Stimulated activated CD4-positive, alpha-beta T cell treated with anti-CD3 and anti-CD28 coated beads, Interleukin-2, amount 100 ng/mL, for 48 hours (primary cell): ENCODE measurements at places on chromosomes 3 and 15.

- peak; percentile 5 for DNase-seq
Observed at GRCh38 chr3:24004171-24004938, 59.3 kb downstream of the NR1D2 start.

DNA sequence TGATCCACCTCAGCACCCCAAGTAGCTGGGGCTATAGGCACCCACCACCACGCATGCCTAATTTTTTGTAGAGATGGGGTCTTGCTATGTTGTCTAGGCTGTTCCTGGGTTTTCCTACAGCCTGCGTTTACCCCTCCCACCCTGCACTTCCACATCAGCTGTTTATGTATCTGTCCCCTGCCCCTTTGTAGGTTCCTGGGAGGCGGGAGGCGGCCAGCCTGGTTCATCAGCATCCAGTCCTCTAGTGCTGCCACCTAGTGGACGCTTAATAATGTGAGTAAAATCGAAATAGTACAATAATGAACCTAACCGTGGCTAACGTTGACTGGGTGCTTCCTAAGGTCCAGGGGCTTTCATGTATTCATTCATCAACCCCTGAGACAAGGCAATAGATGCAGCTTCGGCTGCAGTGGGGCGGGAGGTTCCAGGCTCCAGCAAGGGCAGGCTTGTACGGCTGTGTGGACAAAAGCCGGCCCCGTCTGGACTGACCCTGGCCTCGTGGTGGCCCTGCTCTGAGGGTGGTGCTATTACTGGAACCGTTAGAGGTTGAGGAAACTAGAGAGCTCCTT lies 1.2 kb upstream of the LCTL start:
- peak; percentile 64 for DNase-seq

DNA sequence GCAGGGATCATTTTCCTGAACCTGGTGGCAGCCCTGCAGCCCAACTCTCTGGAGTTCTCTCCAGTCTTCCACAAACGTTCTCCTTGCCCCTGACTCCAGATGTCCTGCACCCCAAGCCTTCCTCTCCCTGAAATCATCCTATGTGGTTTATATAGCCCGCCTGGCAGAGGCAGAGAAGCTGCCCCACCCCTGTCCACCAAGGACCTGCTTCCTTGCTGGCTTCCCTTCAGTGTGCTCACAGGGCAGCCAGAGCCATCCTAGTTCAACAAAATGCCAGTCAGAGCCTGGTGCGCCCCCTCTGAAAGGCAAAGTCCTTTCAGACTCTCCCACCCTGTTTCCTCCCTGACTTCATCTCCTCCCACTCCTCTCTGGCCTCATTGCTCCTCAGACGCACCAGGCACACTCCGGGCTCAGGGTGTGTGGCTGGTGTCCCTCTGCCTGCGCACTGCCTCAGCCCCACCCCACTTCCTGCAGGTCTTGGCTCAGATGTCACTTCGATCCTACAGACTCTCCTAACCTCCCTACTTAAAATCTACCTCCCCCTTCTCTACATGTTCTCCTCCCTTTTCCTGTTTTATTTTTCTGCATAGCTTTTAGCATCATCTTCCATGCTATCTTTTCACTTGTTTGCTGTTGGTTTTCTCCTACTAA lies 5.9 kb downstream of the KBTBD13 start:
- peak; percentile 10 for DNase-seq

DNA sequence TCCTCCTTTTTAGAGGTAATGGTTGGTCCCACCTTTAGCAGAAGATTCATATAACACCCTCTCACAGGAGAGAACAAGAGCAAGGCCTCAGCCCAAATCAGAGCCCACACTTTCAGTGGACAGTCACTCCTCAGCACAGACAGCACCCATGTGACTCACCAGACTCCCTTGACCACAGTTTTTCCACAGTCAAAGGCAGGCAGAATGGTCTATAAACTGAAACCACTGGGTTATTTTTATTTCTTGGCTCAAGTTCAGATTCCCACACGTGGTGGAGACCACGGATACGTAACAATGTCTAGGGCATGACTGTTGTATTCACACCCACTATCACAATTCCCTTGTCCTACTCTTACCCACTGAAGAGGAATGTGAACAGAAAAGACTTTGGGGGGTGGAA lies 237.8 kb upstream of the UBE2E1 start:
- DNase-seq: no peak

- DNase-seq: no peak
Observed at GRCh38 chr3:60775985-60776384, 475.3 kb downstream of the FHIT start.

DNA sequence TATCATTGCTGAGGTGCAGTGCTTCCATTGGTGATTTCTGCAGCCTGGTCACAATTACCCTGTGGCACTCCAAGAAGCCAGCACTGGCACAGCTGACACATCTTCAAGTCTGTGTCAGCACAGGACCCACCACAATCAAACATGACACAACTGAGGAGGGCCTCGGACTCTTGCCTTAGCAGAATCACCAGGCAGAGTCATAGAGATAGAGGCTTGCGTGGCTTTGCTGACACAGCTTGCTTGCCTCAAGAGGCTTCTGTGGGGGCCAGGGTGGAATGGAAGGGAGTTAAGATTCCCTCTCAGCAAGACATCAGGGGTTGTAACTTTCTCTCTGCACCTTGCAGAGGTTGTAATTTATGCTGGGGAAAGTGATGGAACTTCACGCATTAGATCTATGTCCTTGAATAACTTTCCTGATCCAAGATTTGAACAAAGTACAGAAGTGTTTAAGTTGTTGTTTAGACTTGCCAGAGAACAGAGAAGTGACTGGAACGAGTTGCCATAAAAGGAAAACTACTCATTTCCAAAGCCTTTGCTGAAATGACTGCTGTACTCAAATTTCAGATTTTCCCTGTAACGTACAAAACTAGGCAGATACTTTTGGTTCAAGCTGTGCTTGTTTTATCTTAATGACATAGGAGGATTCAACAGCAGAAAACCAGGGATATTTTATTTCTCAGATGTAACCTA lies 170.7 kb downstream of the DIPK2A start:
- no peak for DNase-seq

DNA sequence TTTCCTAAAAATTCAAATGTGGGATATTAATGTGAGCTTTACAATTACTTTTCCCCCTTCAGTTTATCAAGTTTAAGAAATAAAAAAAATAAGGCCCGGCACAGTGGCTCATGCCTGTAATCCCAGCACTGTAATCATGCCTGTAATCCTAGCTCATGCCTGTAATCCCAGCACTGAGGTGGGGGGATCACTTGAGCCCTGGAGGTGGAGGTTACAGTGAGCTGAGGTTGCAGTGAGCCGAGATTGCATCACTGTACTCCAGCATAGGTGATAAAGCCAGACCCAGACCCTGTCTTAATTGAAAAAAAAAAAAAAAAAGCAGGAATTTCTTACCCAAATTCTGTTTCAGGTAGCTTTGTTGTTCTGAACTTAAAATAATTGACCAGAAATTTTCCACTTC lies 17.9 kb downstream of the ATP6V1A start:
- no peak for DNase-seq

- no peak for DNase-seq
Observed at GRCh38 chr3:183586477-183586876, 31.0 kb upstream of the KLHL6 start.

- DNase-seq: no peak
Observed at GRCh38 chr15:68364028-68364659, 67.8 kb downstream of the ITGA11 start.

- no peak for DNase-seq
Observed at GRCh38 chr3:45590822-45591546, 3.6 kb upstream of the LIMD1 start.

DNA sequence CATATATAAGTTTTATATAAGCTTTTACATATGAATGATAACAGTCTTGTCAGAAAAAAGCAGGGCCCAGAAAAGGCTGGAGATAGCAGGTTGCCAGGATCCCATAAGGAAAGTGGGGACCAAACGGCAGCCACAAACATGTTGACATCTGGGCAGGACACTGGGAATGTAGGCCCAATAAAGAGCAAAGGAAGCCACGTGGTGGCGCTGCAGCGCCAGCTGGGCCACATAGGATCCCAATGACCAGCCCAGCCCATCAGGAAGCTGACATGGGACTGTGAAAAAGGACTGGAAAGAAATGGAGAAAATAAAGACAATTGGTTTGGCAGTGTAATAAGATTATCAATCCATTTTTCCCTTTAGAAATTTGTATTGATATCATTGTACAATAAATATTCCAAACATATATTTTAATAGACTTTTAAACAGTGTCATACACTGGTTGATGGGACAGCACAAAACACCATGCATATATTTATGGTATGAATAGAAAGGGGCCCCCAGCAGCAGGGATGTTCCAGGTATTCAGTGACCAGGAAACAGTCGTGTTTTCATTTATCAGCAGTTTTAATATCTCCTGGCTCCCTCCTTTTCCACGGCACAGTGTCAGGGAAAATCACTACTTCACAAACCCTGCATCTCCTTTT lies 89.0 kb upstream of the STRIT1 start:
- peak; percentile 6 for DNase-seq

- DNase-seq: no peak
Observed at GRCh38 chr3:63768386-63768785, 50.7 kb upstream of the C3orf49 start.
